Inflammatory macrophage (primary cell): ENCODE measurements at places on chromosomes 16 and 17.

- DNase-seq, result peak; percentile 96
These were observed 123.7 kb downstream of the METRNL start for GRCh38 chr17:83203073-83203471.

- no peak for DNase-seq
These were observed 1.7 kb upstream of the DPH1 start for GRCh38 chr17:2028234-2028614.

DNA sequence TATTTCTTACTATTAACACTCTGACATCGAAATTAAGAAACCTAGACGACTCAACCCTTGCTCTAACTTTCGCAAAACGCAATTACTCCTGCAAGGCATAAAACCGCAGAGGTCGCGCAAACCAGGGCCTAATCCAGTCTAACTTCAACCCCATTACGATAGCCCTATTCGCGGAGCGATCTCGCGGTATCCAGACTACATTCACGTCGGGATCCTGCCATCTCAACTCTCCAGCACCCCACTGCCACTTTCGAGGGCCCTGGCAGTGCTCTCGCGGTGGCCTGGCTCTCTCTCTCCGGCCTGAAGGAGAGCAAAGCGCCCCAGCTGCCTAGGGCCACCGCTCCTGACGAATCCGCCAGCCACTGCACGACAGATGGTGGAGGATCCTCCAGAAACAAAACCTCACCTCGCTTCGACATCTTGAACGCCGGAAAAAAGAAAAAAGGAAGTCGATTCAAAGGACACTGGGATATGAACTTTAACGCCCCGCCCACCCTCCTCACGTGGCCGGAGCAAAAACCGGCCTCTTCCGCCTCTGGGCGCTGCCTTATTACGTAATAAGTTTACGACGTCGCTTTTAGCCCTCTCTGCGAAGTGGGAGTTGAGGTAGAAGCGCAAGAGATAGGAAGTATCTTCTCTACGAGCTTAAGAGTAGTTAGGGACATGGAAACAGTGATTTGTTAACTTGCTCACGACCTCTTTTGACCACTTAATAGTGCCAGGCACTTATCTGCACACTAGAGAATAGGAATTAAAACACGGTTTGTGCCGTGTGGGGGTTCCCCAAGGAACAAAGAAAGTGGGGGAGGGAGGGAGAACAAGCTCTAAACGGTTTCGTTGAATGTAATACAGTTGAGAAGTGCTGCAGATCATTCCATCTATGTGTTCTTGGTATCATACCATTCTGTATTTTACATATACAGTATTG, at the start of gene RPL23:
RPL23 (minus strand) TSS at position 430 of the 928 bp plus-strand sequence; CDS start at position 419, 11 bp downstream.
- peak; percentile 99 for DNase-seq

GRCh38 chr16:19879241-19879792, 5.3 kb downstream of the GPRC5B start:
- DNase-seq, result no peak

DNA sequence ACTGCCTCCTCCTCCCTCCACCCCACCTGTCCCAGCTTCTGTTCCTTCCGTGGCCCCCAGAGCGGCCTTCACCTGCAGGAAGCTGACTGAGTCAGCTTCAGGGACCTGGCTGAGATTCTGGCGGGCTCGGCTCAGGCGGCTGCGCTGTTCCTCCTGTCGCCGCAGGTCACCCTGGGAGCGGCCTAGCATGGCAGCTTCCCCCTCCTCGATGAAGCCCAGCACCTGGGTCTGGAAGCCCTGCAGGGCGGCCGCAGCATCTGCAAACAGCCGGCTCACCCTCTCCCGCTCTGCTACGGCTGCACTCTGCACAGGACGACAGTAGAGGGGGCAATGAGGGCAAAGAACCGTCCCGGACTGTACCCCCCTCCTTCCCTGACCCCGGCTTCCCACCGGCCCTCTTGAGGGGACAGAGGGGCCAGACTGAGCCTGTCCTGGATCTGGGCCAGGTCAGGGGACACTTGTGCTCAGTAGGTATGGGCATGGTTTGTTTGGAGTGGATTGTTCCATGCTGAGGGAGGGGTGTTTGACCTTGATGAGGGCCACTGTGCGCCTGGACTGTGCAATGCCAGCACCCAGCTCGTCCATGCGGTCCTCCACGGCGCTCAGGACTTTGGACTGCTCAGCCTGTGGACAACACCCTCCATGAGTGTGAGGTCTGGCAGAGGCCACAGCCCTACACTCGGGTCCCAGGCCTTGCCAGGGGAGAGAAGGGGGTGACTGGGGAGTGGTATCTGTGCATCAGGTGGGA, 2.0 kb downstream of the TRIM47 start:
- no peak for DNase-seq

DNA sequence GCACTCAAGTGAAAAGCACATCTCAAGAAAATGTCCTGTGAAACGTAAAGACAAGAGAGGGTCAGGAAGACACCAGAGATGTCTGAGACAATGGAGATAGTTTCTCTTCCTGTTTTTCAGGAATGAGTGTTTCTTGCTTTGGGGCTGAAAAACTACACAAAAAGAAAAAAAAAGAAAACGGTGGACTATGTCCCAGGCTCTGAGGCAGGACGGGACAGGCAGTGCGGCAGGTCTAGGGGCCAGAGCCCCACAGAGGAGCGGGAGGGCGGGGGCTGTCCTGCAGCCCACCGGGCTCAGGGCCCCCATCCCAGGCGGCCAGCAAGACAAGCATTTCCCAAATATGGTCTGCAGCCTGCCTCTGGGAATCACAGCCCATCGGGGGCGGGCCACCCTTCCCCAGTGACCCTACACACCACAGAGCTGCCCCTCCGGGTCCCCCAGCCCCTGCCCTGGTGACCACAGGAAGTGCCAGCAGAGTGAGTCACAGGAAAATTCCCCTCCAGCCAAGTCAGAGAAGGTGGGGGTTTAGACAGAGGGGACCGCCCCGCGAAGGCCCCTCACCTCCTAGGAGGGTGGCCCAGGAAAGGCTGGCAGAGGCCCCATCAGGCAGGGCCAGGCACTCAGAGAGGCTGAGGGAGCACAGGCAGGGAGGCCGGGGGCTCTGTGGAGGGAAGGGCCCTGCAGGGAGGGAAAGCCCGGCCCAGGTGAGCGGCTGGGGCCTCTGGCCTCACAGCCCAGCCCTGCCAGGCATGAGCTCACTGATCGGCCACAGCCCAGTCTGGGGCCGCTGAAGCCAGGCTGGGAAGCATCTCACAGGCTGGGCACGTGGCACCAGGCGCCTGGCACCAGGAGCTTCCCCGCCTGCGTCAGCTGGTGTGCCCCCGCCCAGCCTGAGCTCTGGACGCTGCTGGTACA, 6.3 kb downstream of the BCAR1 start:
- DNase-seq, result no peak

DNA sequence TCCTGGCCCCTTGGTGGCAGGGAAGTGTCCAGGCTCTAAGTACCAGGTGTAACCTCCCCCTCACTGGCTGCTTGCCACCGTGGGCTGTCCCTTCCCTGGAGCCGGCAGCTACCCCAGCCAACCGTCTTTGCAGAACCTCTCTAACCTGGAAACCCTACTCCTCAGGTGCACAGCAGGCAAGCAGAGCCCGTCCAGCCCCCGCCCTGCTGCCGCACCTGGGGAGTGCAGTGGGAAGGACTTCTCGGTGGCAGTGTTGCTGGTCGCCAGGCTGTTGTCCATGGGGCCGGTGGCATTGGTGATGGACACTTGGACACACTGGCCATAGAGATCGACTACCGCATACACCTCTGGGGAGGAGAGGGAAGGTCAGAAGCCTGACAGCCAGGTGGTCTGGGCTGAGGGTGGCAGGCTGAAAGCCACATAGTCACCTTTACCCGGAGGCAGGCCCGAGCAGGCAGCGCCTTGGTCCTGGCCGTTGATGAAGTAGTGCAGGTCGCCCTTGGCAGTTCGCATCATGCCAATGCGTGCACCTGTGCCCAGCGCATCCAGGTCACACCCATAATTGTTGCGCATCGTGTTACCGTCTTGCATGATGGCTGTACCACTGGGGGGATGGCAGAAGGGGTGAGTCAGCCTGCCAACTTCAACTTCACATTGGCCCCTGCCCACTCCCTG, 6.5 kb downstream of the NEURL4 start:
- DNase-seq, result no peak

DNA sequence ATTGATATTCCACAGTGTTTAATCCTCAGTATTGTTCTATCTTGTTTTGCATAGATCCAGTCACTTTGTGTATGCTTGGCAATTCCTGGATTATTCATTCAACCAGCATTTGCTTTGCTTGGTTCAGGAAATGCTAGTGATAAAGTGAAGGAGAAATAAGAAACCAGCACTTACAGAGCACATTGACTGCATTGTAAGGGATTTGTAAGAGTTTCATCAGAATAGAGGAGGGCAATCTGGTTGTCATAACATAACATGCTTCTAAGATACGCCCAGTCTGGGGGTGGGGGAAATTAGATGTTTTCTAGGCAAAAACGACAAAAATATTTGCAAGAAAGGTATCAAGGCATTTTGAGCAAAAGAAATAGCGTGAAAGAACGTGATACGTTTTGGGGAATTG, 40.4 kb downstream of the TNRC6A start:
- DNase-seq, result no peak

- no peak for DNase-seq
These were observed 58.4 kb downstream of the NXN start for GRCh38 chr17:921161-921560.

- DNase-seq, result no peak
These were observed 12.6 kb downstream of the CACNG1 start for GRCh38 chr17:67056746-67057490.

- no peak for DNase-seq
These were observed 51.1 kb upstream of the MYH2 start for GRCh38 chr17:10600571-10600970.

GRCh38 chr17:28053044-28053670, 10.7 kb downstream of the NLK start:
- no peak for DNase-seq

DNA sequence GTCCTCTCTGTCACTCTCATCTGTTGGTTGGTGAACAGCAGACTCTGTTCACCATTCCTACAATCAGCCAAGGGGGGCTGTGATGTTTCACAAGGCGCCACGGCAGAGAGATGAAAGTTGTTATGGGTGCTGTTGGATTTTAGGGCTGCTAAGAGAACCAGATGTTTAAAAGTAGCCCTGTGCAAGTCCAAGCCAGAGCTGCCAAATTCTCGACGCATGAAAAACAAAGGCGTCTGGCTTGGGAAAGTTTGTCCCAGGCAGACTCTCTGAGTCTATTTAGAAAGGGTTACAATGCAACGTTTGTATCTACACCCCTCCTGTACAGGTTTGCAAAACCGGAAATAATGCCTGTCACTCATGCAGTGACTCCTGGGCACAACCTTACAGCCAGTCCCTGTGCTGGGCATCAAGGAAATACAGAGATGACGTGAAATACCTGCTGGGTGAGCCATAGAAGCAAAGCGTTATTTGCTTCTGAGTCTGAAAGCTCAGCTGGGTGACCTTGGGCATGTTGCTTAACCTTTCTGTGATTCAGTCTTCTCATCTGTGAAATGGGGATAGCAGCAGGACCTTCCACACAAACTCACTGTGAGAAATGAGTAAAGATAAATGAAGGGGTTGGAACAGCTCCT, 74.8 kb downstream of the XYLT1 start:
- no peak for DNase-seq

GRCh38 chr16:85928401-85928820, 29.4 kb downstream of the IRF8 start:
- DNase-seq, result peak; percentile 69
